Central memory CD4-positive, alpha-beta T cell (primary cell): ENCODE measurements at places on chromosomes 7 and 10.

GRCh38 chr7:55432939-55433784 is 68.0 kb downstream of the LANCL2 start:
- peak; percentile 19 for DNase-seq

- DNase-seq: peak; percentile 63
These were observed 38.8 kb downstream of the TMEM60 start for GRCh38 chr7:77759294-77759889.

- DNase-seq: no peak
These were observed 36.8 kb upstream of the NUB1 start for GRCh38 chr7:151304856-151305255.

DNA sequence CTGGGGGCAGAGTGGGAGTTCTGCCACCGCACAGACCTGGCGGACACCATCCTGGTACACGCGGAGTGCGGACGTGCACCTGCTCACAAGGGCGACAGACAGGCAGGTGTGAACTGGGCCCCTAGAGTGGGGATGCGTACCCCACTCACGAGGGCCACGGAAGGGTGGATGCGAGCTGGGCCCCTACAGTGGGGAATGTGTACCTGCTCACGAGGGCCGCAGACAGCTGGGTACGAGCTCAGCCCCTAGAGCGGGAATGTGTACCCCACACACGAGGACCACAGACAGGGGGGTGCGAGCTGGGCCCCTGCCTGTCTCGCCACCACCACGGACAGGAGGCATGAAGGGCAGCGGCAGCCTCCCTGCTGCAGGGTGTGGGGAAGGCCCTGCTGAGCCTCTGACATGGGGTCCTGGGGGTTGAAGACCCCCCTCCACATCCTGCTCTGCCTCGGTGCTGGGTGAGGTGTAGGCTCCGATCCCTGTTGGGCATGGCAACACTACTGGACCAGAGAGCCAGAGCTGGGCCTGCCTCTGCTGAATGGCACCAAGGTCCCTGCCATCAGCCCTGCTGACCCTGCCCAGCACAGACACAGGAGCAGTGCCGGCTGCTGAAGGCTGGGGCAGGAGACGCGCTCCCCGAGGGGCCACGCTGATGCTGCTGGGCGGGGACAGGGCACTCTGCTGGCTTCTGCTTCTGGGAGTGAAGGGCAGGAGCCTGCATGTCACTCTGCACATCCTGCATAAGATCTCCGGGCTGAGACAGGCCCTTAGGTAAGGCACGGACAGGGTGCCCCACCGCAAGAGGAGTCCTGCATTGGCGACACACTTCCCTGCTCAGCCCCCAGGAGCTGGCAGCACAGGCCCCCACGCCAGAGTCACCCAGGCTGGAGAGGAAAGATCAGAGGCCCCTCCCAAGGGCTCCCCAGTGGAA is 259.2 kb downstream of the MAD1L1 start:
- DNase-seq: no peak

- DNase-seq: no peak
These were observed 221.3 kb upstream of the CSTF2T start for GRCh38 chr10:51920672-51921071.

DNA sequence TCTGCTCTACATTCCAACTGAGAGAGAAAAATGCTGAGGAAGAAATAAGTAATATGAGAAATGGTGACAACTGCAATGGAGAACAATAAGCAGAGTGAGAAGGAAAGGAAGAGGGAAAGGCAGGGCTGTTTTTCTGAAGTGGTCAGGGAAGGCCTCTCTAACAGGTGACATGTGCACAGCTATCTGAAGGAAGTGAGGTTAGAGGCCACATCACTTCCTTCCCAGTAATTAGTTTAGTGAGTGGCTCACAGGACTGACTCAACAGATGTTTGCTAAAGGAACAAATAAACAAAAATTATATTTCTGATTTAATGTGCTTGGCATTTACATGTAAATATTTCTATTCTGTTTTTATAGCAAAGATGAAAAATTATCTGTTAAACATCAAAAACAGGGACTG is 77.9 kb downstream of the ARHGAP21 start:
- DNase-seq: peak; percentile 7

- no peak for DNase-seq
These were observed 64.4 kb downstream of the GRB10 start for GRCh38 chr7:50718311-50718710.

DNA sequence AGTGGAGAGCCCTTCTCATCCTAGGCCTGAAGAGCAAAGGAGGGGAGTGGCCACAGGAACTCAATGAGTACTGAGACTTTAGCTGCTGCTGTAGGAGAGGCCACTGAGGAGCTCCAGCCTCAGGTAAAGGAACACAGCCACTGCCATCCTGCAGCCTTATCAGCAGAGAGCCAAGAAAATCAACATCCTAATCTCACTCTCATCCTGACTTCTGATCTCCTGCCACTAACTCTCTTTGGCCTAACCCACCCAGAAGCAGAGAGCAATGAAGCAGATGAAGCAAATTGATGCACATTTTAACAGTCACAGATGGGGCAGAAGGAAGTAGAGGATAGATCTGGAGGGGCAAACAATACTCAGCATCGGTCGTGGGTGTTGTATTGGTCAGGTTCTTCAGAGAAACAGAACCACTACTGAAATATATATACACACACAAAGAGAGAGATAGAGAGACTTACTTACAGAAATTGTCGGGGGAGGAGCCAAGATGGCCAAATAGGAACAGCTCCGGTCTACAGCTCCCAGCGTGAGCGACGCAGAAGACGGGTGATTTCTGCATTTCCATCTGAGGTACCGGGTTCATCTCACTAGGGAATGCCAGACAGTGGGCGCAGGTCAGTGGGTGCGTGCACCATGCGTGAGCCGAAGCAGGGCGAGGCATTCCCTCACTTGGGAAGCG is 297.6 kb downstream of the MTERF1 start:
- no peak for DNase-seq

GRCh38 chr7:72394016-72394415 is 18.1 kb downstream of the CALN1 start:
- no peak for DNase-seq

DNA sequence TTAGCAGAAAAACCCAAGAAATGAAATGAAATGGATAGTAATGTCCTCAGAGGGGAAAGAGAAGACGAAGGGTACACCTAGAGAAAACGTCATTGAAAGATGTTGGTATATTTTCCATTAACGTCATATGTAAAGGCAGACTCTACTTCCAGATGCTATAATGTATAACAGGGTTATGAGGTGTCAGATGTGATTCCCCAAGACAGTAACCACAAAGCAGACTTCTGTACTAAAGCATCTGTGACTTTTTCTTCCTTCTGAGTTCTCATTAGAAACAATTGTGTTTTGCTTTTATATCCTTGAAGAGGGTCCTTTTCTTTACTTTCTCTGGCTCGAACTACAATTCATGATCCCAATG is 37.4 kb downstream of the LRRC72 start:
- no peak for DNase-seq

DNA sequence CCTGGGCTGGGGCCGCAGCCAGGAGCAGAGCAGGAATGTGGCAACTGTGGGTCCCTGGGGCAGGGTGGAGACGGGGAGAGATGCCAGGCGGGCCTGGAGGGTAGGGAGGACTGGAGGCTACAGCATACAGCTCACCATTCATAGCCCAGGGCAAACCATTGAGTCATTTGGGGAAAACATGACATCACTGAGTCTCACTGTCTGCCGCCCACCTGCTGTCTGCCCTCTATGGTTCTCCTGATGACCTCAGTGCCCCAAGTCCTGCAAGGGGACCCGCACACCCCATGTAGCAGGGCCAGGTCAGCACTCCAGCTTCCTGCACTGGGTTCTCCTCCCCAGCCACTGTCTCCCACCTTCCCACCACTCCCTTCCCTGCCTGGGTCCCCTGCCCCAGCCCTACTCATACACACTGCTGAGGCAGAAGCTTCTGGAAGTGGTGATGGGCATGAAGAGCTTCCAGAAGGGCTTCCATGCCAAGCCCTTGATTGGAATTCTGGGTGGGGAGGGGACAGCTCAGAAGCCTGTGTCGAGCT is 10.4 kb downstream of the CHST3 start:
- no peak for DNase-seq

DNA sequence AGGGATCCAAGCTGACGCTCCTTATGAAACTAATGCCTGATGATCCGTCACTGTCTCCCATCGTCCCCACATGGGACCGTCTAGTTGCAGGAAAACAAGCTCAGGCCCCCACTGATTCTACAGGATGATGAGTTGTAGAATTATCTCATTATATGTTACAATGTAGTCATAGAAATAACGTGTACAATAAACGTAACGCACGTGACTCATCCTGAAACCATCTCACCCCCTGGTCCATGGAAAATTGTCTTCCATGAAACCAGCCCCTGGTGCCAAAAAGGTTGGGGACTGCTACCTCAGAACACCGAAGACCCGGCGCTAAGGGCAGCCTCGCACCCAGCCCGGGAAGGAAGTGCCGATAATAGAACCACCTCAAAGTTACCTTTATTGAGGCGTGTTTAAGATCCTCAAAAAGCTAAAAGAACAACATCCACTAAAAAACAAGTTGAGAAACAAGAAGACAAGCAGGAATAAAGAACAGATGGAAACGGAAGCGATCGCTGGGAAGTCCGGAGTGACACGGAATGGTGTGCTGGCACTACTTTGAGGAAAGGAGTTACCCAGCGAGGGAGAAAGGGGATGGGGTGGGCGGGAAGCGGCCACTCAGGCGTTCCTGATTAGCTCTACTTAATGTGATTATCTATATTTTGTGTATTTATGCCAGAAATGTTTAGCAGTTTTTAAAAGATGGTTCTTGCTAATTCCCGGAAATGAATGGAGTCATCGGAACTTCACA is 50.1 kb upstream of the PRKAR1B start:
- DNase-seq: no peak

DNA sequence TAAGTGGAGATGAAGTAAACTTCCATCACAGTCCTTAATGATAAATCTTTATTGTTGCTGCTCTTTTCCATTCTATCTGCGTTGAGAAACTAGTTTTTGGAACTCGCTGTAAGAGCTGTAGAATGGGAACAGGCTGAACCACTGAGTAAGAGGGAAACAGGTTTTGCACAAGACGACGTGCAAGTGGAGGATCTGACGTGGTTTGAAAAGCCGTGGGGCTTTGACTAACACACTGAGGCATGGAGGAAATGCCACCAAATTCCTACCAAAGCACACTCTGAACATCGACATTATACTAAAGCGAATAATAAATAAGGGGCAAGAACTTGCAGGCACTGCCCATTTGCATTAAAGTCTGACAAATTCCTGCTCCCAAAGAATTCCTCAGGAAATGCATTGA is 160.6 kb downstream of the KLF6 start:
- no peak for DNase-seq

GRCh38 chr7:598899-599298 is 79.3 kb upstream of the PDGFA start:
- DNase-seq: no peak
